ENCODE measurements at places on chromosomes 4 and X.

GRCh38 chrX:69024931-69025330 is 140.3 kb downstream of the PJA1 start:
- H3K4me3 ChIP-seq = no peak overlapping the region
- no peaks in the 10 kb centered on the region for H3K36me3 ChIP-seq
- peak; percentile 78 for DNase-seq
- peaks cover 33% of the 10 kb centered on the region for H3K4me1 ChIP-seq
- no peaks in the 10 kb centered on the region for H3K27me3 ChIP-seq
- H3K27ac ChIP-seq = peak overlapping the region; percentile 67

GRCh38 chr4:6492027-6492590 is 19.7 kb upstream of the PPP2R2C start:
- peaks cover 56% of the 10 kb centered on the region for H3K27me3 ChIP-seq
- H3K27ac ChIP-seq = no peak overlapping the region
- H3K4me1 ChIP-seq = peaks cover 6% of the 10 kb centered on the region
- no peaks in the 10 kb centered on the region for H3K36me3 ChIP-seq
- H3K4me3 ChIP-seq = no peak overlapping the region
- DNase-seq = no peak

DNA sequence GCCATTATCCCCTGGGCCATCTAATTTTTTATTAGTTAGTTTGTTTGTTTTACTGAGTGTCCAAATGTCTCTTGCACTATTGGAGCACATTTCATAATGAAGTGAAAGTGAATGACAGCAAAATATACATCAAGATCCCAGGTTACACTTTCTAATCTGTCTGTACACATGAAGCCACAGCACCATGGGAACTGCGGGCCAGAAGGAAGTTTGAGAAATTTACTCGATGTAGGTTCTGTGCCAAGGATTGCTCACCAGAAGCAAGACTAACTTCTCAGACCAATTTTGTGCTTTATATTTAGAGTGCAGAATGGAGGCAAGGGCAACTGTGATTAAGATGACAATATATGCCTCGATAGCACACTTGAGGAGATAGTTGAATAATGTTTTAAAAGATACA is 258.0 kb downstream of the COL25A1 start:
- DNase-seq = no peak
- no peaks in the 10 kb centered on the region for H3K4me1 ChIP-seq

DNA sequence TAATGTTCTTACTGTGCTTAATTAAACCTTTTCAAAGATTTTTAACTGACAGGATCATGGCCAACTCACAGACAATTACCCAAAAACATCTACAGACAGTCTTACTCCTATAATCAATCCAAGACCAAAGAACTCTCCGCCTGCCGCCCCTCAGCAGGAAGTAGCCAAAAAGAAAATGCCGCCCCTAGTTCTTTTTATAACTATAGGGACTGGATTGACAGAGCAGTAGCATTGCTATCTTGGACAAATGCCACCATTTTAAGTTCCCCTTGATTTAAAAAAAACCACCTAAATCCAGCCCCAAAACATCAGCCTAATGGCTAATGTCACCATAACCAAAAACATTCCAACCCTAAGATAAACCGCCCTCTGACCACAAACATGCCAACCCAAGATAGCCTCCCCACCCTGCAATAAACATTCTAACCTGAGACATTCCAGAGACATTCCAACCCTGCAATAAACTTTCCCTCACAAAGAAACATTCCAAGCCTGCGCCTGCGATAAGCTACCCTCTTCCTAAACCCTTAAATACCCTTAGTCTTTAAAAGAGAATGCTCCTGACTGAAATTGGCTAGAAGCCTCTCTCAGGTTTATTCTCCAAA is 77.0 kb downstream of the COQ2 start:
- no peak overlapping the region for H3K4me3 ChIP-seq
- H3K4me1 ChIP-seq = no peaks in the 10 kb centered on the region
- H3K36me3 ChIP-seq = no peaks in the 10 kb centered on the region
- no peak overlapping the region for H3K27ac ChIP-seq
- H3K27me3 ChIP-seq = no peaks in the 10 kb centered on the region

DNA sequence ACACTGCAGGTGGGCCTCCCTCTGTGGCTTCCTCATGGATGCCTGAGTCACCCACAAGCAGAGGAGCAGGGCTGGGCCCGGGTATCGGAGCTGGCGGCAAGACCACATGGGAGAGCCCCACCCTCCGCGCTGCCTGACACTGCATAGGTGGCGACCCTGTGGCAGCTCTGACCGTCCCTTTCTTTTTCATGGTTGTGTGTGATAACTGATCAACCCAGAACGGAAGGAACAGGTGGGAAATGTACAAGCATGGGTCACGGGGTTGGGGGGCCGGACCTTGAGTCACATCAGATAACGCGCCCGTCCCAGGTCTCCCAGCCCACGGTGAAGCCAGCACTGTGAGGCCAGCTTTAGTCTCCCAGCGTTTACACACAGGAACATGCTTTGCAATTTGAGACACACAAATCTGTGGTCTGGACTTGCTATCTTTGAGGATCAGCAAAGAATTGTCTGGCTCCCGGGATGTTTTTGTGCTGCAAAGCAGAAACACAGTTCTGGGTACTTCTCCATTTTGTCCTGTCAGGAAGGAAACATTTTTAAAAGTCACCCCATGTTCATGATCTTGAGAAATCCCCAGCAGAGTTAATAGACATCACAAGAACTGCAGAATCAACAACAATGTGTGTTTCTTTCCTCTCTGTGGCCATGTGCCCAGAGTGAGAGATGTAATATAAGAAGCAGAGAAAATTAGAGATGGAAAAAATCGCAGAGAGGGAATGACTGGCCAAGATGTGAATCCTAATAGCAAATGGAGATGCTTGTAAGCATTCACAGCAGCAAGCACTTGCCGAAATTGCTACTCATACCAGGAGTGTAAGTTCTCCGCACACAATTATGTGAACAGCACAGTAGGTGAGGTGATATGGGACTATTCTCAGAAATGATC is 70.1 kb upstream of the CBR4 start:
- no peaks in the 10 kb centered on the region for H3K36me3 ChIP-seq
- peak; percentile 57 for DNase-seq
- H3K4me1 ChIP-seq = peaks cover 27% of the 10 kb centered on the region
- peak overlapping the region; percentile 33 for H3K4me3 ChIP-seq
- H3K27me3 ChIP-seq = no peaks in the 10 kb centered on the region

GRCh38 chr4:42167709-42168108 is 15.3 kb upstream of the BEND4 start:
- no peaks in the 10 kb centered on the region for H3K36me3 ChIP-seq
- no peak for DNase-seq
- no peak overlapping the region for H3K27ac ChIP-seq
- no peaks in the 10 kb centered on the region for H3K4me1 ChIP-seq
- H3K4me3 ChIP-seq = no peak overlapping the region

DNA sequence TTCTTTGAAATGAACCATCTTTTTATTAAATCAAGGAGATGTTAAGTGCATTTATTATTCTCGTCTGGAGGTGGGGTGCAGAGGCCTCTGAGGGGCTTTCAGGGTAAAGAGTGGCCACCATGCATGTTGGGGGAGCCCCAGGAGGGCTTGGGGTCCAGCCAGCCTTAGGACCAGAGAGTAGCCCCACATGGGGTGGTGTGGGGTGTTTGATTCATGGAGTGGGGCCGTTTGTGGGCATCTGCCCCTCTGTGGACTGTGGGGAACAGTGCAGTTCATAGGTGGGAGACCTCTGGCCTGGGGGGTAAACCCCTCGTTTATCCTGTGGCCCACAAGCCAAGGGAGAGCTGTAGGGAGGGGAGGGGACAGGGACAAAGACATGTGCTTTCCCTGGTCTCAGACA is 26.9 kb downstream of the HTRA3 start:
- no peak overlapping the region for H3K27ac ChIP-seq
- no peaks in the 10 kb centered on the region for H3K27me3 ChIP-seq
- peaks cover 57% of the 10 kb centered on the region for H3K36me3 ChIP-seq
- no peak for DNase-seq

GRCh38 chr4:136934601-136935000 is 597.7 kb downstream of the PCDH18 start:
- no peak overlapping the region for H3K4me3 ChIP-seq
- no peaks in the 10 kb centered on the region for H3K36me3 ChIP-seq
- no peaks in the 10 kb centered on the region for H3K4me1 ChIP-seq
- no peaks in the 10 kb centered on the region for H3K27me3 ChIP-seq
- DNase-seq = no peak

- DNase-seq = no peak
- no peaks in the 10 kb centered on the region for H3K27me3 ChIP-seq
- no peak overlapping the region for H3K27ac ChIP-seq
- no peak overlapping the region for H3K4me3 ChIP-seq
- no peaks in the 10 kb centered on the region for H3K36me3 ChIP-seq
Measured at GRCh38 chr4:27178061-27178460, 317.4 kb downstream of the STIM2 start.

DNA sequence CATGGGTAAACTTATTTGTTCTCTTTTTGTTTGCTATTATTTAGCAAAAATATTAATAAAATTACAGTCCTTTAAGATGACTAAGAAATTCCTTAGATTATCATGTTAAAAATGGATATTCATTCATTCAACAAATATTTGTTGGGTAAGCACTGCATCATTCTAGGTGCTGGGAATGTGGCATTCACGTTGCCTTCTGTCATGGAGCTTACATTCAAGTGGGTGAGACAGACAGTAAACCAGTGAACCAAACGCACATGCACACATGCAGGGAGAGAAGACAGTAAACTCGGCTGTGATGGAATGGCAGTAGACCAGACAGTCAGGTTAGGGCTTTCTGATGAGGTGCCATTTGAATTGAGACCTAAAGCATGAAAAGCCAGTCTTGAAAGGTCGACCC is 91.8 kb downstream of the STOX2 start:
- no peak for DNase-seq
- peaks cover under 1% of the 10 kb centered on the region for H3K36me3 ChIP-seq
- H3K27me3 ChIP-seq = no peaks in the 10 kb centered on the region
- no peak overlapping the region for H3K27ac ChIP-seq

GRCh38 chrX:109879991-109880390 is 122.9 kb upstream of the TMEM164 start:
- no peaks in the 10 kb centered on the region for H3K27me3 ChIP-seq
- DNase-seq = no peak
- no peaks in the 10 kb centered on the region for H3K4me1 ChIP-seq
- H3K36me3 ChIP-seq = no peaks in the 10 kb centered on the region
- no peak overlapping the region for H3K4me3 ChIP-seq
- H3K27ac ChIP-seq = no peak overlapping the region

DNA sequence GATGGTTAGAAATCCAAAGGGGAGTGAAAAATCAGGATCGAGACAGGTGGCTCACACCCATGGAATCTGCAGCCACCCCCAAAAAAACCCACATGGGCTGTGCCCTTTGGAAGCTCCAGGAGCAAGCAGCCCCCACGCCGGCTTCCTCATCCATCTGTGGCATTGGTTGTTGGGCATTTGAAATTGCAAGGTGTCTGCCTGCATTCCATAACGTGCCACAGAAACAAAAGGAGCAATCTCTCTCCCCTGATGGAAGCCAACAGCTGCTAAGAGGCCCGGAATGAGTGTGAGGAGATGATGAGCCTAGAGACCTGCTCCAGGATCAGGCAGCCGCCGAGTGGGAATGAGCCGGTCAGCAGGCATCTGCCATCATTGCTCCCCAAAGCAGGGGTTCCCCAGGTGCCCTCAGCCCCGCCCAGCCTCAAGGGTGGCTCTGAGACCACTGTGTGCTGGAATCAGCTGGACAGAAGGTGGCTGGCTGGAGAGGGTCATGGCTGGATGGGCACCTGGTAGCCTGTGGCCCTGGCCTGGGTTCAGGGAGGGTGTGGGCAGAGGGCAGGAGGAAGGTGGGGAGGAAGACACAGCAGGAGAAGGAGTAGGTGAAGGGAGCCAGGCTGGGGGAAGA is 113.2 kb downstream of the CRLF2 start:
- no peak overlapping the region for H3K27ac ChIP-seq
- H3K27me3 ChIP-seq = peaks cover 18% of the 10 kb centered on the region
- no peak for DNase-seq
- H3K4me1 ChIP-seq = no peaks in the 10 kb centered on the region

All from left ventricle myocardium inferior (tissue), 1 donor.